ENCODE measurements at places on chromosomes 3 and 15. TPM values are rescaled to one million over a fixed set of nuclear protein-coding genes. Genes with fewer than 3 reads are reported as not detected.

GOLGA8G gene
- total RNA-seq = not detected

PLA1A gene
- total RNA-seq = 0.91 TPM

VGLL4 gene
- 70.3 TPM for total RNA-seq

CLDN1 gene
- total RNA-seq = 35.6 TPM

TSPAN3 gene
- total RNA-seq = 223 TPM

STAC gene
- total RNA-seq = 7.1 TPM

VIPR1 gene
- total RNA-seq = not detected

NAA50 gene
- 151 TPM for total RNA-seq

UMPS gene
- 38.3 TPM for total RNA-seq

AADAC gene
- total RNA-seq = not detected

TNNC1 gene
- 12.4 TPM for total RNA-seq

ECE2 gene
- not detected for total RNA-seq

SLITRK3 gene
- total RNA-seq = not detected

NR1D2 gene
- 20.7 TPM for total RNA-seq

TIPARP gene
- 74.2 TPM for total RNA-seq

NGLY1 gene
- 28.0 TPM for total RNA-seq

TEX55 gene
- not detected for total RNA-seq

KIF15 gene
- 1.5 TPM for total RNA-seq

LRRK1 gene
- total RNA-seq = 0.41 TPM

BFSP2 gene
- not detected for total RNA-seq

ITPR1 gene
- total RNA-seq = 9.0 TPM

DNA sequence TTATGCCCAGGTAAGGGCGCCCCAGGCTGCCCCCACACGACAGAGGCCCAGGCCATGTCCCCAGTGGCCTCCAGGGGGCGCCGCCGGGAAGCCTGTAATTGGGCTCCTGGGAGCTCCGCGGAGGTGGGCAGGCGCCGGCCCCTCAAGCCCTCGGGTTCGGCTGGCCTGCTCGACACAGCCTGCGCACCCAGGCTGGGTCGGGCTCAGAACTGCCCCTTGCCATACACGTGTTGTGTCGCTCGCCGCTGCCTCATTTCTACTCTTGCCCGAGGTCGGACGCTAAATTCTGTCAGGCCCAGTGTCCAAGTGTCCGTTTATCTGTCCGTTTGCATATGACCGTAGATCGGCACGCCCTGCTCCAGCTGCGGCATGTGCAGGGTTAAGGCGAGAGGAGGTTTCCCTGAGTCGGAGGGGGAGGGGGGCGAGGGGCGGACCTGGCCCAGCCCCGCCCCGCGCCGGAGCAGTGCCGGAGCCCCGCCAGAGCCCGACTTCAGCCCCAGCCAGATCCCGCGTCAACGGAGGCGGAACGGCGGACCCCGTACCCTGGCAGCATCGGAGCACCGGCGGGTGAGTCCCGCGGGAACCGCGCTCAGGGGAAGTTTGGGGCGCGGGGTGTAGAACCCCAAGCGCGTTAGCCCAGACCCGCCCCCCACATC is at the start of gene KLHDC8B:
TSS of gene KLHDC8B (plus strand) at position 480 of the 656 bp plus-strand sequence. CDS start 1,172 bp downstream, outside the sequence.
- H3K4me1 ChIP-seq = peaks cover 42% of the 10 kb centered on the region
- peak within 1 kb of the TSS; percentile 44 for H3K27ac ChIP-seq
- H3K27me3 ChIP-seq = no peaks in the 10 kb centered on the region
- peak; percentile 70 for DNase-seq

- no peak overlapping the region for H3K4me3 ChIP-seq
- no peaks in the 10 kb centered on the region for H3K27me3 ChIP-seq
- peak; percentile 32 for DNase-seq
- no peaks in the 10 kb centered on the region for H3K4me1 ChIP-seq
- no peaks in the 10 kb centered on the region for H3K36me3 ChIP-seq
- H3K27ac ChIP-seq = no peak overlapping the region
Observed at GRCh38 chr3:8328967-8329366, 172.7 kb upstream of the LMCD1 start.

GRCh38 chr3:155605571-155605970 is 139.3 kb downstream of the PLCH1 start:
- H3K36me3 ChIP-seq = no peaks in the 10 kb centered on the region
- H3K4me3 ChIP-seq = no peak overlapping the region
- no peaks in the 10 kb centered on the region for H3K27me3 ChIP-seq
- no peak for DNase-seq
- no peak overlapping the region for H3K27ac ChIP-seq

DNA sequence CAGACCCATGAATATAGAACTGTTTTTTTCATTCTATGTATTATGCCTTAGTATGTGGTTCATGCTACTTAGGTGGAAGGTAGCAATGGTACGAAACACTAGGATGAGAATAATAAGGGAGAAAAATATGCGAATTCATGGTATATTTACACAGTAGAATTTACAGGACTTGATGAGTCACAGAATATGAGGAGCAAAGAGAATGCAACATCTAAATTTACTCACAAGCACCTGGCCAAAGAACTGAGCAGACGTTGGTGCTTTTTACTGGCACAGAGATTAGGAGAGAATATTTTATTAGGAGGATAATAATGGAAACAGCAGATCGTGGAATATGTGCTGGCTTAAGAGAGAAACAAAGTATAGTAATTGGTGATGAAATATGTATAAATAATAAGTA is 785.4 kb upstream of the ROBO1 start:
- H3K27ac ChIP-seq = no peak overlapping the region
- DNase-seq = no peak
- H3K27me3 ChIP-seq = no peaks in the 10 kb centered on the region
- H3K4me1 ChIP-seq = no peaks in the 10 kb centered on the region
- H3K4me3 ChIP-seq = no peak overlapping the region

- no peaks in the 10 kb centered on the region for H3K36me3 ChIP-seq
- no peak overlapping the region for H3K4me3 ChIP-seq
- no peak overlapping the region for H3K27ac ChIP-seq
- H3K4me1 ChIP-seq = peaks cover 4% of the 10 kb centered on the region
- H3K27me3 ChIP-seq = no peaks in the 10 kb centered on the region
- DNase-seq = no peak
Observed at GRCh38 chr15:55555089-55555488, 33.1 kb downstream of the PYGO1 start.

GRCh38 chr3:9279966-9280365 is 30.5 kb upstream of the SRGAP3 start:
- DNase-seq = peak; percentile 60
- no peaks in the 10 kb centered on the region for H3K27me3 ChIP-seq
- H3K36me3 ChIP-seq = no peaks in the 10 kb centered on the region
- no peak overlapping the region for H3K4me3 ChIP-seq

GRCh38 chr3:168803536-168803935 is 707.8 kb upstream of the GOLIM4 start:
- no peak overlapping the region for H3K4me3 ChIP-seq
- H3K4me1 ChIP-seq = peaks cover 15% of the 10 kb centered on the region
- no peaks in the 10 kb centered on the region for H3K27me3 ChIP-seq

DNA sequence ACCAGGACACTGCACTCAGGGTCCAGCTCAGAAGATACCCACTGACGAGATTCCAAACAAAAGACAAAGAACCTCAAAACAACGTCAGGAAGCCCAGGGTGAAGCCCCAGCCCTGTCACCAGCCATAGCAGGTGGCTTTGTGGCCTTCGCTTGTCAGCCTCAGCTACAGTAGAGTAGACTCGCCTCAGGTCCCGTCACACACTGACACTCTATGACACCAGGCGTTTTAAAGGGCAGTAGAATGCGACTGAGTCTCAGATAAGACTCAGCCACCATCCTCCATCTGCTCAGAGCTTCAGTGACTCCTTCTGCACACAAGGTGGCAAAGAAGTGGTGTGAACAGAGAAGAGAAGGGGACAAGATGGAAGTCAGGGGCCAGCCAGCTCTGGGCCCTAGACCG is 12.8 kb downstream of the RBPMS2 start:
- H3K36me3 ChIP-seq = no peaks in the 10 kb centered on the region
- H3K4me1 ChIP-seq = no peaks in the 10 kb centered on the region
- H3K4me3 ChIP-seq = no peak overlapping the region

DNA sequence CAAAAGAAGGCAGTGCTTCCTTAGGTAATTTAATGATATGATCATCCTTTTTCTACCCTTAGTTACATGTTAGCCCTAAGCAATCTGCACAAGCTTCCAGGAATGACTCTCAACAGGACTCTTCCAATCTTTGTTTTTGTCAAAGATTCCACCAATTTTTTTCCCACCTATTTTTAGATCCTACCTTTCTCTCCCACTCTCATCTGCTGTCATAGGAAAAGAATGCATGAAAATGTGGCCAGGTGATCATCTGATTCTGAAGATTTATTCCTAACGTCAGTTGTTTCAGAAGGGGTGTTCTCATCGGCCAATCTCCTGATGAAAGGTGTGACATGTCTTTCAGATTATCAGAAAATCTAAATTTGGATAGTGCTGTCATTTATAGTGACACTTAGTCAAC is 7.2 kb downstream of the CCDC54 start:
- no peaks in the 10 kb centered on the region for H3K4me1 ChIP-seq
- H3K36me3 ChIP-seq = no peaks in the 10 kb centered on the region
- H3K27ac ChIP-seq = no peak overlapping the region
- H3K27me3 ChIP-seq = no peaks in the 10 kb centered on the region
- H3K4me3 ChIP-seq = no peak overlapping the region

DNA sequence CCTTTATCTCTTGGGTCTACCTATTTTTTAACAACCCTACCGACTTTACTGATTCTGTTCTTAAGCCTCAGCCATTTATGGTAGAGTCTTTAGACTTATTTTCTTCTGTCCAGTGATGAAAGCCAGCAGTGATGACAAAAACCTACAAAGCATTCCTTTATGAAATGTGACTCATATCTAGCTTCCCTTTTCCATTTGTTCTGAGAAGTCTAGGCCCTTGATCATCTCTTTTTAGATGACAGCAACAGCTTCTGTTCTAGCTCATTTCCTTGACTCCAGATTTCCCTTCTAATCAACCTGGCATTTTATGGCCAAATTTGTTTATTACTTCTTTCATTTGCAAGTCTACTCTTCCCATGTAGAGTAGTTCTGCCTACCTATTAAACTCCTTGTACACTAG is 36.1 kb downstream of the CFAP44 start:
- no peak overlapping the region for H3K27ac ChIP-seq
- H3K27me3 ChIP-seq = no peaks in the 10 kb centered on the region
- no peaks in the 10 kb centered on the region for H3K4me1 ChIP-seq

DNA sequence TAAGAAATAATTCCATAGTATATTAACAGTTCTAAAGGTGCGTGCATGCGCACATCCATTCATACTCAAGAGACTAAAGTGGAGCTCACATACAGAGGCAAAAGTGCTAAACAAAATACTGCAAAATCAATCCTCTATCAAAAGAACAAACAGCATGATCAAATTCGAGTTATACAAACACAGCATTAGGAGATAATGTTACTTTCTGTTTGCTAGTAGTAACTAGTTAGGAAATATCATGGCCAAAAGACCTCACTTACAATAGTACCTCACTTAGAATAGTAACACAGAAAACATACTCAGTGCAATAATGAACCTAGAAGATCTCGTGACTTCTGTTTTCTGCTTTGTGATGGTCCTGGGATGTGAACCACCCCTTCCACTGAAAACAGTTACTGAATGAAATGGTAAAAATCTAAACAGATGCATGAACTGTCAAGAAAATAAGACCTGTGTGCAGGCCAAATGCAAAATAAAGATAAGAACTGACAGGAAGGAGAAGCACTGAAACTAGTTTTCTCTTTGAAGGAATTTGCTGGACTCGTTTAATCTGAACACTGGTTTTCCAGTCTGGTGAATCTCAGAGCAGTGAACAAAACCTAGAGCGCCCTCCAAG is 20.9 kb upstream of the CEMIP start:
- H3K36me3 ChIP-seq = no peaks in the 10 kb centered on the region
- H3K4me1 ChIP-seq = no peaks in the 10 kb centered on the region
- no peaks in the 10 kb centered on the region for H3K27me3 ChIP-seq
- no peak overlapping the region for H3K27ac ChIP-seq
- no peak overlapping the region for H3K4me3 ChIP-seq

GRCh38 chr3:164004205-164004604 is 1074.1 kb downstream of the SI start:
- H3K4me1 ChIP-seq = no peaks in the 10 kb centered on the region
- H3K27ac ChIP-seq = no peak overlapping the region
- no peaks in the 10 kb centered on the region for H3K36me3 ChIP-seq
- H3K27me3 ChIP-seq = no peaks in the 10 kb centered on the region
- no peak for DNase-seq

- H3K4me3 ChIP-seq = no peak overlapping the region
- no peak overlapping the region for H3K27ac ChIP-seq
- no peaks in the 10 kb centered on the region for H3K4me1 ChIP-seq
- H3K27me3 ChIP-seq = peaks cover 28% of the 10 kb centered on the region
- H3K36me3 ChIP-seq = no peaks in the 10 kb centered on the region
Observed at GRCh38 chr3:72112435-72112834, 327.5 kb upstream of the PROK2 start.

DNA sequence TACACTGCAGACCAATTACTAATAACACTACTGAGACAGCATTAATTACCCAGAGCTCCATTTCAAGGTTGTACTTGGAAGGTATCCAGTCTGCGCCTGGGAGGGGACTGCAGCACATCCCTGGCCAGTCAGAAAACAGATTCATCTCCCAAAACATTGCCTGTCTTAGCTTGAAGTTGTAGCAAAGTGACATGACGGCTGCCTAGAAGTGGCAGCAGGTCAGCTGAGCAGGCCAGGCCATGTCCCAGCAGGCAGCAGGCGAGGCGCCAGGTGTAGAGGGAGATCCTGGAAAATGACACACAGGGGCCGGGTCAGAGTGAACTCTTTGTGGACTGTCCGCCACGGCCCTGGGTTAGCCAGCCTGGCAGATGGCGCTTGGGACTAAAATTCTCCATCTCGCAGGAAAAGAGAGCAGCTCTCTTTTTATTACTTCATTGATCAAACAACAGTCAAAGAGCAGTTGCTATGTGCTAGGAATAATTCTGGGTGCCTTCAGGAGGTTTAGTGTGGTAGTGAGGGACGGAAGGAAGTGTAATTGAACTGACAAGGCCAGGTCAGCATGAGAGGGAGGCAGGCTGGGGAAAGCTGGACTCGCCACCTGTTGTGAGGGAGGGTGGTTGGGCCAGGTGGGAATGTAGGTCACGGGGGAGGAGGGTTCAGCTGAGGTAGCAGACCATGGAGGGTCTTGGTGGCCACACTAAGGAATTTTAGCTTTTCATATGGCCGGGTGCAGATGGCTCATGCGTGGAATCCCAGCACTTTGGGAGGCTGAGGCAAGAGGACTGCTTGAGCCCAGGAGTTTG is 1.3 kb upstream of the MAP6D1 start:
- no peak overlapping the region for H3K27ac ChIP-seq
- no peak overlapping the region for H3K4me3 ChIP-seq
- H3K27me3 ChIP-seq = no peaks in the 10 kb centered on the region
- no peak for DNase-seq
- H3K4me1 ChIP-seq = peaks cover 9% of the 10 kb centered on the region

GRCh38 chr15:47876986-47877385 is 159.7 kb downstream of the SEMA6D start:
- no peaks in the 10 kb centered on the region for H3K27me3 ChIP-seq
- H3K4me1 ChIP-seq = no peaks in the 10 kb centered on the region
- no peak for DNase-seq
- no peak overlapping the region for H3K27ac ChIP-seq
- no peaks in the 10 kb centered on the region for H3K36me3 ChIP-seq

- H3K27ac ChIP-seq = no peak overlapping the region
- H3K36me3 ChIP-seq = no peaks in the 10 kb centered on the region
- no peak for DNase-seq
- no peaks in the 10 kb centered on the region for H3K4me1 ChIP-seq
- H3K27me3 ChIP-seq = peaks cover 11% of the 10 kb centered on the region
- H3K4me3 ChIP-seq = no peak overlapping the region
Observed at GRCh38 chr3:15110206-15110605, 11.3 kb upstream of the RBSN start.
